PC-9 (cell line): ENCODE measurements at places on chromosomes 13 and 19. TPM values are rescaled to one million over a fixed set of nuclear protein-coding genes. Genes with fewer than 3 reads are reported as not detected.

GRCh38 chr19:51781999-51782398 is 13.0 kb upstream of the FPR3 start:
- DNase-seq = no peak

DNA sequence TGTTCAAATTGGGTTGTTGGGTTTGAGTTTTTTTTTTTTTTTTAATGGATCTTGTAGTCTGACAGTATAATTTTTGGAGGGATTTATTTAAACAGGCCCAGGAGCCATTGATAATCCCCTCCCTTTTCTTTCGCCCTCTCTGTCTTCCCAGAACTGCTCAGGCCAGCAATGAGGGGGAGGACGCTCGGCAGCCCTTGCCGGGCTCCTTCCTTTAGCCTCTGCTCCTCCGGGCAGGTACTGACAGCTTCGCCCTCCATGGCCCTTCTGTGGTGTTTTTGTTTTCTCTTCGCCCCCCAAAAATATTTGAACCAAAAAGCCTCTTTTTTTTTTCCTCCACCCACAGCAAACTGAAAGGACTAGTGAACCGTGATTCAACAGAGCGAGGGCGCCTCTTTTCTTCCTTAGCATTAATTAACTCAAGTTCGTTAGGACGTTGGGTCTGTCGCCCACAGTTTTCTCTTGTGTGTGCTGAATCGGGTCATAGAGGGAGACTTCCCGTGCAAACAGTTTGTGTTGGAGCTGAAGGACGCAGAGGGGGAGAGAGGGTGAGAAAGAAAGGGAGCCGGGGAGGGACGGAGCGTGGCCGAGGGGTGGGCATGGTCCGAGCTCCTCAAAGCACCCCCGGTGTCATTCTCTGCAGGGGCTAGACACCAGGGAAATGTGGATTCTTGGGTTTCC is 21.5 kb downstream of the NFIX start:
- DNase-seq = no peak

ZNF320 gene
- 18.5 and 24.9 TPM in 2 replicates for total RNA-seq

DNA sequence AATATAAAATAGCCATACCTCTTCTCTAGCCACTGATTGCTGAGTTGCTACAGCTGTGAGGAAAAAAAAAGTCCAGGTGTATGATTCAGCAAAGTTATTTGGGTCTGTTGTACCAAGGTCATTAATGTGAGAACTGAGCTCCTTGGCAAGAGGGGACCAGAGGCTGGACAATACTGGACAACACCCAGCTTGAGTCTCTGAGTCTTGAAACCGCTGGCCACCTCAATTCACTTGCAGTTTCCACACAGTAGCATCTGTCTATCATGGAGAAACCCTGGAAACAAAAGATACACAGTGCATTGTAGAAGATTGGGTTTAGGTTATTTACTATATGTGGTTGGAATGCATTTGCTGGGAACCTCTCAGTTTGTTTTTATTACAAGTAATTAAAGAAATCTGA is 60.4 kb downstream of the WDFY2 start:
- DNase-seq = peak; percentile 55

- no peak for DNase-seq
Observed at GRCh38 chr13:111505175-111505777, 184.8 kb downstream of the TEX29 start.

AP1M2 gene
- total RNA-seq = 94.5 and 126 TPM in 2 replicates
